GM12864 (cell line): ENCODE measurements at places on chromosomes 1 and 21.

- DNase-seq, result no peak
Observed at GRCh38 chr1:60922304-60922703, 160.1 kb upstream of the NFIA start.

- no peak for DNase-seq
Observed at GRCh38 chr1:74584185-74584584, 71.8 kb upstream of the LRRC53 start.

- no peak for DNase-seq
Observed at GRCh38 chr1:24301785-24302175, 17.4 kb upstream of the GRHL3 start.

DNA sequence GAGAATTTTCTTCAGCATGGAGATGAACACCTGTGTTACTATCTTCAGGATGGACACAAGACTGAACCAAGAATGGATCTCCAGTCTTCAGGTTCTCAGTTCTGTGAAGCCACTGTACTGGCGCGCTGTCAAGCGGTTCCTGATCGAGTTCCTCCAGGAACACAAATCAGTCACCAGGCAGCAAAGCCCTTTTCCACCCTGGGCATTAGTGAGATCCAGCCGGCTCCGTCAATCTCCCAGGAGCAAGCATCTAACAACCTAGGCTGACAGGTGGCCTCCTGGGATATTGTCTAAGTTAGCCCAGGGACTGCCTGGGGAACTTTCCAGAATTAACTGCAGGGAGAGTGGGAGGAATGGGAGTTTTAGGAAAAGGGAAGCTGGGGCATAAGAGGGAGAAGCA lies 9.7 kb upstream of the IGFN1 start:
- DNase-seq, result no peak

GRCh38 chr1:230744382-230744781 lies 2.8 kb upstream of the CAPN9 start:
- DNase-seq, result no peak

- DNase-seq, result no peak
Observed at GRCh38 chr1:226425431-226426031, 17.6 kb upstream of the PARP1 start.

- DNase-seq, result no peak
Observed at GRCh38 chr1:66311092-66311491, 222.9 kb upstream of the SGIP1 start.

DNA sequence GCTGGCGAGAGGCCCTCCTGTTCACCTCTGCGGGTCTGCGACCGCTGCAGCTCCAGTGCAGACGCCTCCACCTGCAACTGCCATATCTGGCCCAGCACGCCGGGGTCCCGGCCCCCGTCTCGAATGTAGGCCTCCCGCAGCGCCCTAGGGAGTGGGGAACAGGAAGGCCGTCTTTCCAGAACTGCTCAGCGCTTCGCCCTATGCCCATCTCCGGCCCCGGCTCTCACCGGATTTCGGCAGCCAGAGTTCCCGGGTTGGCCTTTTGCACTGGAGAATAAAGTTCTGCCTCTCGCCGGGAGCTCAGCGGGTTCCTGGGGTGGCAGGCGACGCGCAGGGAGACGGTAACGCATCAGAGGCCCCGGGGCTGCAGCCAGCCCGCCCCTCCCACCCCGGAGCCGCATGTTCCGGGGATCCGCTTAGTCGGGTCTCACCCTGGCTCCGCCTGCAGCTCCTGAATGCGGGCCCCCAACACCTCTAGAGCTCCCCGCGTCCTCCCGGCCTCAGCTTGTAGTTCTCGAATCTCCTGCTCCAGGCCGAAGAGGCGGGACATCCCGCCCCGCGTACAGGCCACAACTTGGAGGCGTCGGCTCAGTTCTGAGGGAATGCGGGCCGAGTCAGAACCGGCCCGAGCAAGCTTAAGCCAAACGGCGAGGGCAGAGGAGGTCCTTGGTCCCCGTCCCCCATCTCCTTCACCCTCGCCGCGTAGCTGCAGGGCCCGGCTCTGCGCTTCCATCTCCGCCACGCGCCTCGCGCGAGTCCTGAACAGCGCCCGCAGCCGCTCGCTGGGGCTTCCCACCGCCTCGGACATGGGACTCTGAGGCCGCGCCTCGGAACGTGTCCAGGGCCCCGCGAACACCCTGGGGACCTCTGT lies 1.1 kb downstream of the CCDC17 start:
- DNase-seq, result no peak

DNA sequence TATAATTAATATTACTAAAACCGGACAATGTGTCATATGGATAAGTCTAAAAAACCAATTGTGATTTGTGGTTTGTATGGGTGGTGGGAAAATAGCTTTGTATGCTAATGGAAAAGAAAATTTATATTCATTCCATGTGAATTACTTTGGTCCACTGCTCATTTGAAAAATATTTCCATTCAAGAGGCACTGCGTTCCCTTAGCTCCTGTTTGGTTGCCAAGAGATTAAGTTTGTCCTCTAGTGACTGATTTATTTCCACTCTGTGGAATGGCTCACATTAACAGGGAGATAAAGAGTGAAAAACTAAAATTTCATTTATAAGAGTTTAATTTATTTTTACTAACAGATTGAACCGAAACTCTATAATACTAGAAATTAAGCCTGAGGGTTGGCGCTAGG lies 744.1 kb upstream of the CHRM3 start:
- no peak for DNase-seq

- DNase-seq, result no peak
Observed at GRCh38 chr1:153390938-153391710, at the start of gene S100A8. TSS of gene S100A8 (minus strand) at chr1:153391073. CDS start at chr1:153390535, 538 bp downstream.

- DNase-seq, result no peak
Observed at GRCh38 chr21:46622226-46622625, 13.2 kb upstream of the PRMT2 start.

DNA sequence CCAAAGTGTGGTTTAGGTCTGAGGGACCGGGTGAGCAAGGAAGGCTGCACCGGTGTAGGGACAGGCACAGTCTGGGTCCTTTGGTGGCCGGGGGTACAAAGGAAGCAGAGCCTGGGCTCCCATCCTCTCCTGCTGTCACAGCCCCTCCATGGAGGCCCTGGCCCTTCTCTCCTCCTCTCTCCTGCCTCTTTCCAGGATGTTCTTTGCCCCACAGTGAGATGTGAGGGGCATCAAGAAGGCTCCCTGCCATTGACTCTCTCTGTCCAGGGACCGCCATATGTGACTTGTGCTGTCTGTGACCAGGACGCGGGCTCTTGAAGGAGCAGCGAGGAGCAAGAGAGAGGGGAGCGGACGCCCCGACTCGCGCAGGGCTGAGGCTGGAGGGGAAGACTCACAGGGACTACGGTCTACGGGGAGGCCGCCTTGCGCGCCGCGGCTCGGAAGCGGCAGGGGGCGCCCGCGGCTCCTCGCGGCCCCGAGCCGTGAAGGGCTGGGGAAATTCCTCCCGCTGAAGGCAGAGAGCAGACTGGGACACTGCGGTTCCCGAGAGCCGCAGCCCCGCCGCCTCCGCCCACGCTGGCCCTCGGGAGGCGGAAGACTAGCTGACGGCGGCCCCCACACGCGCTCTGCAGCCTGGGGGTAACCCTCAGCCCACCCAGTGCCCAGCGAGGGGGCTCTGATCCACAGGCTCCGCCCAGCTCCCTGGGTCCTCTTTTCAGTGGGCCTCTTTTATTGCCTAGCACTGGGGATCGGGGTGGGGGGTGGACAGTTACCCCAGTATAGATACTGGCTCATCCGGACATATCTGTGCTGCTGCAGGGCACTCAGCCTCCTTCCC lies 40.8 kb downstream of the MAB21L3 start:
- DNase-seq, result no peak

GRCh38 chr1:176994931-176995596 lies 169.4 kb downstream of the ASTN1 start:
- no peak for DNase-seq

DNA sequence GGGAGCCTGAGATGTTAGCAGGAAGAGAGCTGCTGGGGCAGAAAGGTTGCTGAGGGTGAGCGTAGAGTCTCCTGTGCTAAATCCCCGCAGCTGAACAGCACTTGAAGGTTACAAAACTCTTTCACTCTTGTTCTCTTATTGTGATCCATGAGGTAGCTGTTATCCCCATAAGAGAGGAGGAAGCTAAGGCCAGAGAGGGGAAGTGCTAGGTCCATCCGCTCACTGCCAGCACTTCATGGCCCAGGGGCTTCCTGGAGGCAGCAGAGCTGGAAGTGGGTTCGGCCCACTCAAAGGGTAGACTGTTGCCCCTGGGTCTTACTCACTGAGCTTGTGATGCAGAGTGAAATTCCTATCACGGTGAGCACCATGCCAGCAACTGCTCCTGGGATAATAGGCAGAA lies 5.6 kb downstream of the TMEM234 start:
- DNase-seq, result no peak

DNA sequence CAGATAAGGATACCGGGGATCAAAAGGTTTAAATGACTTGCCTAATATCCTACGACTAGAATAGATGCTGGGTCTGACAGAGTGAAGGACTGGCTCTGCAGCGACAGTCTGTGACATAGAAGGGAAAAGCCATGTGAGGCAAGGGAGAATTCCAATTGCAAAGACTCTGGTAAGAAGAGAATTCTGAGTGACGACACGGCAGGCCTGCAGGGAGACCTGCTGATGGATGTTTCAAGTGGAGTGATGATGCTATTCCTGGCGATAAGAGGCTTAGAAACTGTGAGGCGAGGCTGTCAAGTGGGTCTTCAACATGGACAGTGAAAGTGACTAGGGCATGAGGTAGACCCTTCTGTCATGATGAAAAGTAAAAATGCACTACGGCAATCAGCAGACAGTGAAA lies 176.6 kb upstream of the PBX1 start:
- DNase-seq, result no peak

DNA sequence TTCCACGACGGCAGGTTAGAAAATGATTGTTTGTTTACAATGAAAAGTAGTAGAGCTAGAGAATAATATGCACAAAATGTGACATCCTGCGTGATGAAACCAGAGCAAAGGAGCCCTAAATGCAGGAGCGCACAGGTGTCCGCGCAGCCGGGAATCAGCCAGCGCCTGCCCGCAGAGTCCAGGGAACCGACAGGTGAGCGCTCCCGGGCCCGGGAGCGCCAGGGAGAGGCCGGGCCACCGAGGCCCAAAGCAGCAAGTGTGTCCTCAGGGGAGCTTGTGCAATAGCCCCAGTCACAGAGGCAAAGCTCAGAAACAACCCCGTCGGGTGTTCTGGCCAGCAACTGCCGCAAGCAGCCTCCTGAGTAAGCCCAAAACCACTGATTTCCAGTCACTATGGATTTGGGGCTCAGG lies 789 bp upstream of the GALE start:
- DNase-seq, result no peak

GRCh38 chr1:200380589-200381021 lies 29.2 kb downstream of the ZNF281 start:
- DNase-seq, result no peak

GRCh38 chr1:203026666-203027663 lies 674 bp downstream of the PPFIA4 start:
- no peak for DNase-seq

GRCh38 chr1:2470290-2471158 lies 5.6 kb upstream of the PLCH2 start:
- DNase-seq, result no peak

- DNase-seq, result no peak
Observed at GRCh38 chr1:20486457-20487235, 636 bp upstream of the CAMK2N1 start.

GRCh38 chr1:17011092-17011438 lies 663 bp downstream of the ATP13A2 start:
- DNase-seq, result no peak
